ENCODE measurements at places on chromosomes 2 and 18.

- DNase-seq, result no peak
Observed at GRCh38 chr2:12828980-12829379, 112.2 kb downstream of the TRIB2 start.

DNA sequence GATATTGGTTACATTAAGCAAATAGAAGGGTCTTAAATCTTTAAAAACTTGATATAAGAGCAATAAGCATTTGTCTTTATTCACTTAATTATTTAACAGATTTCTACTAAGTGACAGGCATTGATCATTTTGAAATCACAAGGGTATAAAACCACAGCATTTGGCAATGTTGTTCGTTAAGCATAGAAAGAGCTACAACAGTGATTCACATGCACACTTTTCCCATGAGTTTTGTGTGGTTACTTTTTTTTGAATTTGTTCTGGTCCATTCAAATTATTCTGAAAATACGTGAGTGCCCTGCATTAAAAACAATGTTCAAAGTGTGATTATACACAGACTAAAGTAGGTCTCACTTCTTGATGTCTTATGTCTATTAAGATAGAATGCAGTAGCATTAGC is 52.2 kb downstream of the LYPD6B start:
- DNase-seq, result no peak

DNA sequence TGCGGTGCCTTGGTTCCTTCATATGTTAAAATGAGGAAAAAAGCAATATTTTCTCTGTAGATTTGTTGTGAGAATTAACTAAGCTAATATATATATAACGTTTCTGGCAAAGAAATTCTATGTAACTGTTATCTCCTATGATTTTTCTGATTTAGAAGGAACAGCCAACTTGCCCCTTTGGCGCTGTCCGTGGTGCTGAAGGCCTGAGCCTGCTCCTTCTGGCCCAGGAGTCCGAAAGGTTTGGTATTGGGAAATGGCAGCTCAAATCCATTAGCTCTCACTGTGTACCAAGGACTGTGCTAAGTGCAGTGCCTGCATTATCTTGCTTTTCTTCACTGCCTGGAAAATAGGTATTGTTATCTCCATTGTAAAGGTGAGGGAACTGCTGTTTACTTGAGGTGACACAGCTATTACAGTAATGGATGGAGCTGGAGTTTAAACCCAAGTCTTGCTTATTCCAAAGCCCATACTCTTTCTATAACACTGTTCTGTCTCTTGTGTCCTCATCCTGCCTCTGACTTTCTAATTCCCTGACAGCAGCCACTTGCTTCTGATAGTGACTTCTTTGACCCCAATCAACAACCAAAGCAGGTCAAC is 52.2 kb downstream of the C1QL2 start:
- peak; percentile 45 for DNase-seq

- DNase-seq, result no peak
Observed at GRCh38 chr2:40072442-40073232, 293.6 kb upstream of the THUMPD2 start.

DNA sequence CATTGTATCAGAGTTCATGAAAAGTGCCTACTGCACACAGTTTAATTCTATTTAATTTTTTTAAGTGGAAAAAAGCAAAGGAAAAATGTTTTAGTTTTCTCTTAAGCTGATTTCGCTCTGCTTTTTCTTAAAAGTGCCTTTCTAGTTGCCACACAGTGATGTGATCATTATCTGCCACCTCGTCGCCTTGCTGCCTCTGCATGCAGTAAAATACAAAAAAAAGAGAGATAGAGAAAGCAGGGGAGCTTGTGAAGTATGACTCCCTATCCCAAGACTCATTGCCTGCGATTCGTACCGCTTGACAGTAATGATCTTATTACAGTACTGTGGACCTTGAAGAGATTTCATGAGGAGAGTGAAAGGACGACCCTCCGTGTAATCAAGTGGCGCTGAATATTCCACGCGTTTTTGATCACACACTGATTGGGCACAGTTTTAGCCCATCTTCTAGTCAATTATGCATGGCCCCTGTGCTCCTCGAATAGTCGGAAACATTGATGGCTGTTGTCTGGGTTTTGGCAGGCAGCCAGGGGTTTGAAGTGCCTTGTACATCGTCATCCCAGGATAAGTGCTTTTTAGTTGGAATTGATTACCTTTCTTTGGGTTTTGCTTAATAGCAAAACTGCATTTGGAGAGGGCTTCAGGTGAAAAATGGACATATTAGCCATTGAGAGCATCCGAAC is 188.3 kb downstream of the GBX2 start:
- no peak for DNase-seq

DNA sequence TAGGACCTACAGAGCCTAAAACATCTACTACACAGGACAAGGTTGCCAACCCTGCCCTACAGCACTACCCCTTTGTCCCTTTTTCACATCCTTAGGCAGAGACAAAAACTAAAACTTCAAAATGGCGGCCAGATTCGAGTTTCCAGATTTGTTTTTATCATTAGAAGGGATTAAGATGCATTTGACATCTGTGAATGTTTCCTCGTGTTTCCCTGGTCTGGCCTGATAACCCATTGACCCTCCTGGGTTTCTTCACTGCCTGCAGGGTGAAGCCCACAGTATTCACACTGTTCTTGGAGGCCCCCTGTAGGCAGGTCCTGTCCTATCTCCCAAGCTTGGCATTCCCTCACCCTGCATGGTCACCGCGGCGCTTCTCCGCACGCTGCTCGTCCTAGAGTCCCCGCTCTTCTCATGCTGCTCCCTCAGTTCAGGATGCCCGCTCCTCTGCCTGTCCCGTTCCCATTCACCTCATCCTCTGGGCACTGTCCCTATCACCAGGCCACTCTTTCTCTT is 67.6 kb downstream of the TPGS2 start:
- no peak for DNase-seq

GRCh38 chr2:43024515-43025011 is 201.8 kb downstream of the ZFP36L2 start:
- DNase-seq, result peak; percentile 66

DNA sequence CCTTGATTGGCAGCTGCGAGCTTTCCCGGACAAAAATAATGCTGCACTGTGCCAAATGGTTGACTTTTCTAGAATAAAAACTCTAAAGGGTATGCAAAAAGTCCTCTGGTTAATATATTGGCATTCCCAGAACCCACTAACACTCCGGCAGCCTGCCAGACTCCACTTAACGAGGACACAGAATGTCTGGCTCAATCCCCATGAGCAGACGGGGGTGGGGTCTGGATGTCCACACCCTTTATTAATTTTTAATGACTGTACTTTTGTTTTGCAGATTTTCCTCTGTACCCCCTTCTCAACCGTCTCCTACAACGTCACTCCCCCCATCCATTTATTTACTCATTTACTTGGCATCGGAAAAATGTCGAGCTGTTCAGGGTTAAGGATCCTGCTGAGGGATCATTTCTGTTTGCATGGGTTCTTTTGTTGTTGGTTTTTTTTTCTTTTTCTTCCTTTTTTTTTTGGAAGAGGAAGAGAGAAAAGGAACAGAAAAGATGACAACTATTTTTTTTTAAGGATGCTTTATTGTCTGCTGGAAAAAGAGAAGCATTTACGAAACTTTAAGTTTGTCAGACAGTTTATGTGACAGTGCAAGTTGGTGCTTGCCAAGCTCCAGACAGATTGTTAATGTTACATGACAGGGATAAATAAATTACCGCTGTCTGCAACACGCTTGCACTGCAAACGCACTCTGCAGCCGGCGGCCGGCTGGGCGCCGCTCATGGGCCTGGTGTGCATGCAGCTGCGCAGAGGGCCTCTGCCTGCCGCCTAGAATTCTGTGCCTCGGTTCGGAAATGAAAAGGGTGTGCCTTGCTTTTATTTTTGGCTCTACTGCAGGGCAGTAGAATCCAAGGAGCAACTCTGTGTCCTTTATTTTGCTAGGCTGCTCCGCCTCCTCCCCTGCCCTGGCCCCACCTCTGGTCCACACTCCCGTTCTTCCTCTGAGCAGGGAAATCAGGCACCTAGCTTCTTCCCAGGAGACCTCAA is 3.6 kb downstream of the LDLRAD4 start:
- peak; percentile 17 for DNase-seq

DNA sequence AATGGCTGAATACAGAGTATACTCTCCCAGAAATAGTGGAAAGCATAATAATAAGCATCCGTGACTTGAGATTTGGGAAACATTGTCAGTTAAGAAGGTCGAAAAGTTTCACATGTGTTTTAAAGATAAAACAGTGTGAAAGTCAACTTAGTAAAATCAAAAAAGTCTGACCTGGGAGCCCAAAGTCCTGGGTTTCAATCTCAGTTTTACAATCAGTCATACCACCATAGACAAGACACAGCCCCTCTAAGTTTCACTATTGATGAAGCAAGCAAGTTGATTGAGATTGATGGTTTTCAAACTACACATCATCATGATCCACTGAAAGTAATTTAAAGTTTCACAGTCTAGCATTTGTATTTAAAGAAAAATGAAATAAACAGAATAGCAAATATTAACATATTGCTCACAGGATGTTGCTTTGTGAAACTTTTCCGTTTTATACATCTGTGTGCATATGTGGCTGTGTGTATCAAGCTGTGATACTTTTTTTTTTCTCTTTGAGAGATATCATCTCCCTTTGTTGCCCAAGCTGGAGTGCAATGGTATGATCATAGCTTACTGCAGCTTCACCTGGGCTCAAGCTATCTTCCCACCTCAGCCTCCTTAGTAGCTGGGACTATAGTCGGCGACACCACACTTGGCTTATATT is 71.1 kb downstream of the PIK3C3 start:
- DNase-seq, result no peak

DNA sequence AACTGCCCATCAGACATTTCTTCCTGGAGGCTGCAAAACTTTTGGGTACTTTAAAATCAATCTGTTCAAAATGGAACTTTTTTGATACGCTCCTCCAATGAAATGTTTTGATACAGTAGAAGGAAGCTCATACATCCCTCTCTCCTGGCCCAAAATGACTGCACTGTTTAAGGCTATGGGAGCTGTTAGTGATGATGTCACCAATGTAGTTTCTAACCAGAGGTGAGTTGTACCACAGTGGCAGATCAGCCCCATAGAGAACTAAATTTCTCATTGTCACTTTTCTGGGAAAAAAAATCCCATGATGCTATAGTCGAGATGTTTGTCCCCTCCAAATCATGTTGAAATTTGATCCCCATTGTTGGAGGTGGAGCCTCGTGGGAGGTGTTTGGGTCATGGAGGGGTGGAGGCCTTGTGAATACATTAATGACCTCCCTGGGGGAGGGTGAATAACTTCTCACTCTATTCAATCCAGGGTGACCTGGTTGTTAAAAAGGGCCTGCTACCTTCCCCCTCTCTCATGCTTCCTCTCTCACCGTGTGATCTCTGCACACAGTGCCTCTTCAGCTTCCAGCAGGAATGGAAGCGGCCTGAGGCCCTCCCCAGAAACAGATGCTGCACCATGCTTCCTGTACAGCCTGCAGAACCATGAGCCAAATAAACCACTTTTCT is 117.4 kb upstream of the NPAS2 start:
- DNase-seq, result no peak

DNA sequence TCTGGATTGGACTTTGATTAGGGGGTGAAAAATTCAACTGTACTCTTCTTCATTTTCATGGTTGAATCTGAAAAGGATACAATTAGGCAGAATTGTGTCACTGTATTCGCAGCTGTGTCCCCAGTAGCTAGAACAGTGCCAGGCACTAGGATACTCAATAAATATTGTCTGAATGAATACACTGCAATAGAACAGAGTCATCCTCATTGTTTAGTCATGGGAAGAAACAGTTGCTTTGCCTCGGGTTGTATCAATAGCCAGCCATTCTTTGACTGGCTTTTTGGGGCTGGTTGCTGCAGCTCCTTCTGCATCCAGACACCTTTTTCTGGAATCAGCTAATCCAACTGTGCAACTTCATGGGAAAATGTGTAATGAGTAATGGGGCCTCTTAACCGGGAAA is 18.1 kb upstream of the DYNC1I2 start:
- DNase-seq, result no peak

DNA sequence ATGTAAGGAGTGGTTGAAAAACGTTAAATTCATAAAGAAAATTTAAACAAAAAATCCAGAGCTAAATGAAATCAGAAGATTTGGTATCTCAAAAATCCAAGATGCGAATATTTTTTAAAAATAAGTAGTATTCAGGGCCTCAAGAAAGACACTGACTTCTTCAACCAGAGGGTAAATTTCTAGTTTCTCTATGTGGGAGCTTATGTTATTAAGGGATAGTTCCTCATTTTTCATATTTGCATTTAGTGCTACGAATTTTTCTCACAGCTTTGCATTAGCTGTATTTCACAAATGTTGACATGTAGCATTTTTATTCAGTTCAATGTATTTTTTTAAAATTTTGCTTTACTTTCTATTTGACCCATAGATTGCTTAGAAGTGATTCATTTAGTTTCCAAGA is 454.7 kb downstream of the CBLN2 start:
- no peak for DNase-seq

- DNase-seq, result no peak
Observed at GRCh38 chr18:63681449-63682340, 20.0 kb upstream of the SERPINB3 start.

GRCh38 chr2:192499476-192499875 is 304.7 kb upstream of the TMEFF2 start:
- DNase-seq, result peak; percentile 61

GRCh38 chr2:84880395-84880644 is 564 bp downstream of the TRABD2A start:
- DNase-seq, result no peak

DNA sequence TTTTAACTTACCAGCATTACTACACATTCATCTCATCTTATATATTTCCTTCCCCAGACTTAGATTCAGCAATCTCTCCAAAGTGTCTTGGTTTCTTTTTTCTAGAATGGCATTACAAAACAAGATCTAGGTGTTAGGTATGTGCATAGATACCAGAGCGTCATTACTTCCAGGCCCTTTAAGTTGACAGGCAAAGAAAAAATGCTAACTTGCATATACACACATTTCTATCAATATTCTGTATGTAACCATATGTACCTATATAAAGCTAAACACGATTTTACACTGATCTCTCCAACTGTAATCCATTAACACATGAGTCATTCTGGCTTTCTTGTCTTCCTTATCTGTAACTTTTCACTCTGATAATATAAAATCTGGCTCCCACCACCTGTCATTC is 503.8 kb upstream of the NRXN1 start:
- no peak for DNase-seq

GRCh38 chr2:42334220-42334619 is 26.8 kb downstream of the COX7A2L start:
- DNase-seq, result no peak

DNA sequence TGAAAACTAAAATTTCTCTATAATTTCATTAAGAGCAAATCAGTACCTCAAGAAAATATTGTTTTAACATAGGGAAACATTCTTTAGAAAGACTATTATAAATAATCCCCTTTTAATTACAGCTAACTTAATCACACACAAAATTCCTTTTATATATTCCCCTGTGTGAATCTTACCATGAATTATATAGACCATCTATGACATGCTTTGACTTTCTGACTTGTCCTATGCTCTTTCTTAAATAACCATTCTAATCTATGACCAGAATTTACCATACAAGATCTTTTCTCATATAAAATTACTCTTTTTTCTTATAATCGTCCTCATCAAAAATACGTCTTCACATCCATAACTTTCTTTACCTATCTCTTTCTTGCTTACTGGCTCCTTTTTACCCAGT is 824.2 kb upstream of the FAM98A start:
- DNase-seq, result no peak

- no peak for DNase-seq
Observed at GRCh38 chr2:237878321-237879057, 19.1 kb downstream of the RAMP1 start.

All from fibroblast of pulmonary artery (primary cell).